Breast epithelium (tissue), 4 donors: ENCODE measurements at places on chromosomes 13 and 19.

DNA sequence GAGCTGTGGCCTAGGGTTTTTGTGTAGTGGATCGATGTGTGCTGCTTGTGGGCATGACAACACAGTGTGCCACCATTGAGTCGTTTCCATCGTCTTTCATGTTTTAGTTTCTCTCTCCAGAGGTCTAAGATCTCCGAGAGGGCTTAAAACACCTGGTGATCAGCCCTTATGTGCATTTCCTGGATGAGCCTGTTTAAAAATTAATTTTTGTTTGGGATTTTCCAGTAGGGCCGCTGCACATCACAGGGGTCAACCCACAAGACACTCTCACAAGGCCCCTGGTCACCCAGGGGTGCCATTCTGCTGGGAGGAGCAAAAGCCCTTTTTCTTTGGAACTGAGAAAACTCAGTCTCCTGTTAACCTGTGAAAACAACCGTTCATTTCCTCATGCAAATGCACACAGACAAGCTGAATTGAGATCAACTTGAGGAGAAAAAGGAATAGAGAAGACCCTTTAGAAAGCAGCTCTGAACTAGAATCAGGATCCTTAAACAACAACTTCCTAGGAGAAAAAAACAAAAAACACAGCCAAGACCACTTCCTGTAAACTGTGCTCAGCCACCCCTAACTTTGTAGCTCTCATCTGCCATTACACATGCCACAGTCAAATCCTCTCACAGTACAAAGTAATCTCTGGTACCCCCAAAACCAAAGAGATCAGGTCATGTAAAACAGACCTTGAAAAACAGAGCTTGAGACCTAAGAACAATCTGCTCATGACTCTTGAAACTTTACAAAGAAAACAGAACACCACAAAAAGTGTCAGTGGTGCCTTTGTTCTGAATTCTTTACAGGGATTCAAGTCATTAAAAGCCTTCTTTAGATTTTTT is 8.3 kb upstream of the MTRF1 start:
- DNase-seq = no peak

- DNase-seq = peak; percentile 71
These were observed 20.1 kb downstream of the C19orf12 start for GRCh38 chr19:29694669-29695627.

DNA sequence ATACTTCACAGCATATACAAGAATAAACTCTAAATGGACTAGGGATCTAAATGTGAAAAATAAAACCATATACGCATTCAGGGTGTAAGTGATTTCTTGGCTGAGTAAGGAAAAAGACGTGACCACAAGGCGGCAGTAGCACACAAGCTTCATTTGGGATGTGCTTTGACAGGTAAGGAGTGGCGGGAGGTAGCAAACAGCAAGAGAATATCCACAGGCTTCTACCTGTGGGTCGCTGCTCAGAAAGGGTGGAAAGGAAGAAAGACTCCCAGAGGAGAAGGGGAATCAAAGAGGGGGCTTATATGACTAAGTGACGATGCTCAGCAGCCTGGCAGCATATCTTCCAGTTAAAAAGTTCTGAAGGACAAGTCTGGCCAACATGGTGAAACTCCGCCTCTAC is 2.5 kb upstream of the ZNF121 start:
- DNase-seq = peak; percentile 78

GRCh38 chr13:47146991-47147811 is 250.3 kb upstream of the HTR2A start:
- DNase-seq = no peak

DNA sequence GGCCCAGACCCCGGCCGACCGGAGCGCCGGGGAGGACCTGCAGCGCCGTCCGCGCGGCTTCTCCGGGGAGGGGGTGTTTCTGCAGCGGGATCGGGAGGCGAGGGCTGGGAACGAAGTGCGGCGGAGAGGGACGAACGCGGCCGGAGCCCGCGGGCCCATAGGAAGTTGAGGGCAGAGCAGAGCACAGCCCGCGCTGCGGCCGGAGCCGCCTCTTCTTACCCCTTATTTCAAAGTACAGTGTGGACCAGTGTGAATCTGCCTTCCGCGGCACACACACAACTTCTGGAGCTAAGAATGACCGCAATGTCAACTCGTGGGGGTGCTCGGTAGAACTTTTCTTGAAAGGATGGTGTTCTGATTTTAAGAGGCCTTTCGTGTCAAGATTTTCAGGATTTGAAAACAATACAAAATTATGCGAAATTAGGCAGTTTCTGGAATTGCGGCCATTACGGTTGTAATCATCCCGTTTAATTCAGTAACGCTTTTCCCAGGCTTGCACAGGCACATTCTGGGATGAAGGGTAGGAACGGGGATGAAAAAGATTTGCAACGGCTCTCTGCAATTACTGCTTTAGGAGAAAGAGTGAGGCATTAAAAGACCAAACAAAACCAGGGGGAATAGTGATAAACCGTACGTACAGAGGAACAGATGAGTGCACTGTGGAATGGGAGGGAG is 821 bp downstream of the TDRD3 start:
- peak; percentile 29 for DNase-seq

DNA sequence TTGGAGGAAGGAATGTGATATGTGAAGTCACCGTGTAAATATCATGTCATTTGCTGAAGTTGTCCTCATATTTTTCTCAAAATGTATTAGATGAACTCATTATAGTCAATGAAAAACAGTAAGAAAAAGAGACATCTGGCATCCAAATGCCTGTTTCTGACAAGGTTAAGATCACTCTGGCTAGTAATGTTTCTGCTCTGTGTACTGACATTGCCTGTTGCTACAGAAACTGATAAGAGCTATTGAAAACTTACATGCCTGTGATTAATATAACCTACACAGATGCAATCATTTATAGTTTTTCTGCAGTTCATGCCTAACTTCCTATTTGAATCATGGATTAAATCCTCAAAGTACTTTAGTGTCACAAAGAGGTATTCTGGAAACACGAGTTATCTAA is 249.8 kb downstream of the NBEA start:
- no peak for DNase-seq

- DNase-seq = no peak
These were observed 62.5 kb downstream of the MCF2L start for GRCh38 chr13:113031465-113031864.

- DNase-seq = no peak
These were observed 164.0 kb downstream of the TSHZ3 start for GRCh38 chr19:31185261-31185660.

DNA sequence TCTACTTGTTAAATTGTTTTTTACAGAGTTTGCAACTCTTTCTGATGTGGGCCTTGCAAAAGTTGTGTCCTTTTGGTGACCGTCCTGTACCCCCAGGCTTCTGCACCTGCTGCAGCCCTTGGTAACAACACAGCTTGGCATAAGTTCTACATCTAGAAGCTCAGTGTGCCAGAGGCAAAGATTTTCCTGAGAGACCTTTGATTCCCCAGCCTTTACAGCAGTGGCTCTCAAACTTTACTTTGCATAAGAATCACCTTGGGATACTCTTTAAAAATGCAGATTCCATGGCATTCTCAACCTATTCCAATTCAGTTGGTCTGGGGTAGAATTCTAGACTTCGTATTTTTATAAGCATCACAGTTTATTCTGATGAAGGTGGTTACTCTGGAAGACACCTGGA is 260.9 kb downstream of the DCT start:
- DNase-seq = no peak

DNA sequence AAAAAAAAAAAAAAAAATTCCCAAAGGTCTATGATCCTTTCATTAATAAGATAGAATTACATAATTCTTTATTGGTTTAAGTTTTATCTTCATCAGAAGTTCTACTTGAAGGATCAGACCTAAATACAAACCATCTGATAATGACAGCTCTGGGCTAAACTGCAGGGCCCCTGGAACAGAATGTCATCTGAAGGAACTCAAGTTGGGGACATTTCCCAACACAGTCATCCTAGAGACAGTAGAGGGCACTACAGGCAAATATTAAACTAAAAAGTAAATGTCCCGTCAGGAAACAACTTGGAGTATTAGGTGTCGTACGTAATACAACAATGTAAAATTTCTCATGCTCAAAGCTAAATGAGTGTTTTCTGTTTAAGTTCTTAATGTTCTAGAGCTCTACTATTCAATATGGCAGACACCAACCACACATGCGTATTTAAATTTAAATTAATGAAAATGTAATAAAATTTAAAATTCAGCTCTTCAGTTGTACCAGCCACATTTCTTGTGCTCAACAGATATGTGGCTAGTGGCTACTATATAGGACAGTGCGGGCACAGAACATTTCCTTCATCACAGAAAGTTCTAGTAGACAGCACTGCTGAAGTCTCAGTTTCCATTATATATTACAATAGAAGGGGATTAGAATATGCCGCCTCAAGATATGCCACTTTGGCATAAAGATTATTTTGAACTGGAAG is 21.8 kb upstream of the NAXD start:
- DNase-seq = no peak

GRCh38 chr13:45132369-45133064 is 12.2 kb downstream of the GTF2F2 start:
- DNase-seq = no peak

GRCh38 chr13:61852116-61852619 is 436.5 kb upstream of the PCDH20 start:
- DNase-seq = no peak

DNA sequence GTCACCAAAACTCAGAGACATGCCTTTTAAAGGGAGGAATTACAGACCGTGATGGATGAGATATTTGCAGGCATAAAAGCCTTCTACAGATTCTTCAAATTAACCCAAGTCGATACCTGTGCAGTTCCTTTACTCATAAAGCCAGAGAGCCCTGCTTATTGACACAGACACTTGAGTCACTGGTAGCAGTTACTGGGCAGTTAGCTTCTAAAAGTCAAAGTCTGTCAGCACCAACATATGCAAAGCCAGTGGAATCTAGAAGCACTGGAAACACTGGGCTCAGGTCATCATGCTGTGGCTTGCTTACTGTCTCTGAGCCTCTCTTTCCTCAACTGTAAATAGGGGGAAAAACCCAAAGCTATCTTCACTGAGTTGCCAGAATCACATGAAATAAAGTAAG is 25.7 kb upstream of the LRCH1 start:
- no peak for DNase-seq

DNA sequence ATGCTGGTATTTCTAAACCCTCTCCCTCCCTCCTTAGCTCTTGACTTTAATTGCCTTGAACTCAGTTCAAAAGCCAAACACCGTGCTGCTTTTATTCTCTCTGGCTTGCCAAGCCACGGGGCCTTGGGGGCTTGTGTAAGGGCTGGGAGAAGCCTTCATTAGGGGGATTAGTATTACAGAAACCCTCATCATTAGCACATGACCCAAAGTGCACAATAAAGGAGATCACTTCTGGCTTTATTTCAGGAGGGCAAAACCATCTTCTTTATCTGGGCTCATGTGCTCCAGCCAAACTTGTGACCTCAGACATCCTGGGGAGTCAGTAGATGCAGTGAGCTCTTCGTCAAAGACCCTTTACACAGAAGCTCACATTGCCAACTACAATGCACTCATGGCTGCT is at the start of gene DCT:
DCT (minus strand) TSS at position 67 of the 400 bp plus-strand sequence. CDS start 427 bp downstream, outside the sequence.
- no peak for DNase-seq

DNA sequence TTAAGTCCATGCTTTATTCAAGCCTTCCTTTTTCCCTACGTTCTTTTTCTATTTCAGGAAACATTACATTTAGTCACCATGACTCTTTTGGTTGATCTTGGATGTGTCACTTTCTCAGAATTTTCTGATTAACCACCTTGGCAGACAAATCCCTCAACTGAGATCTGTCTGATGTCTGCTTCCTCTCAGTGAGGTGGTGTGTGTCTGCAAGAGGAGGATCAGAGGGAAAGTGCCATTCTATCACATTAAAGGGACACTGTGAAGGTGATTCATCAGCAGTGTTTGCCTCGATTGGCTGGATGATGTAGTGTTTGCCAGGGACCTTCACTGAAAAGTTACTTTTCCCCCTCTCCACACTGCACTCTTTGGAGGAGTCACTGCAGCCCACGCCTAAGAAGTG is 3.0 kb upstream of the CCNP start:
- no peak for DNase-seq

DNA sequence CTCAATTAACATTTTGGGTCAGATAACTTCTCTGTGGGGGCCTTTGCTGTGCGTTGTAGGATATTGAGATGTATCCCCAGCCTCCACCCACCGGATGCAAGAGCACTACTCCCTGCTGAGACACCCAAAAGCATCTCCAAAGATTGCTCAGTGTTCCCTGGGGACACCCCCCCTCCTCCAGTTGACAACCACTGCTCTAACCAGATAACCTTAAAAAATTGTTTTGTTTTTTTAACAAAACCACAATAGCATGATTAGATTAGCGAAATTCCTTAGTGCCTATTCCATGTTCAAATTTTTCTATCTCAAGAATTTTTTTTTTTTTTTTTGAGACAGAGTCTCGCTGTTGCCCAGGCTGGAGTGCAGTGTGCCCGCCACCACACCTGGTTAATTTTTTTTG is 2.6 kb upstream of the EPN1 start:
- no peak for DNase-seq

- no peak for DNase-seq
These were observed 14.5 kb downstream of the SHISA2 start for GRCh38 chr13:26037302-26037701.

GRCh38 chr13:110330491-110331011 is 23.5 kb downstream of the COL4A2 start:
- DNase-seq = no peak
